Gastroesophageal sphincter (tissue), 4 donors: ENCODE measurements at places on chromosomes 3 and 15. TPM values are rescaled to one million over a fixed set of nuclear protein-coding genes. Genes with fewer than 3 reads are reported as not detected.

The GRK7 gene
- not detected for total RNA-seq

The IL5RA gene
- 0.81 TPM for total RNA-seq

The GOLGA8T gene
- total RNA-seq = not detected

The FSIP1 gene
- total RNA-seq = 3.2 TPM

The NANOGP8 gene
- total RNA-seq = 4.0 TPM

The ST8SIA2 gene
- not detected for total RNA-seq

The SNRK gene
- 53.6 TPM for total RNA-seq

The PPP1R14D gene
- total RNA-seq = not detected

The PRR20G gene
- total RNA-seq = not detected

The GPR62 gene
- not detected for total RNA-seq
